ENCODE measurements at places on chromosomes 13 and 19.

- DNase-seq, result peak; percentile 24
These were observed 22.9 kb downstream of the PLEKHF1 start for GRCh38 chr19:29687897-29688728.

GRCh38 chr13:20435616-20436368 lies 89.9 kb downstream of the CRYL1 start:
- DNase-seq, result no peak

DNA sequence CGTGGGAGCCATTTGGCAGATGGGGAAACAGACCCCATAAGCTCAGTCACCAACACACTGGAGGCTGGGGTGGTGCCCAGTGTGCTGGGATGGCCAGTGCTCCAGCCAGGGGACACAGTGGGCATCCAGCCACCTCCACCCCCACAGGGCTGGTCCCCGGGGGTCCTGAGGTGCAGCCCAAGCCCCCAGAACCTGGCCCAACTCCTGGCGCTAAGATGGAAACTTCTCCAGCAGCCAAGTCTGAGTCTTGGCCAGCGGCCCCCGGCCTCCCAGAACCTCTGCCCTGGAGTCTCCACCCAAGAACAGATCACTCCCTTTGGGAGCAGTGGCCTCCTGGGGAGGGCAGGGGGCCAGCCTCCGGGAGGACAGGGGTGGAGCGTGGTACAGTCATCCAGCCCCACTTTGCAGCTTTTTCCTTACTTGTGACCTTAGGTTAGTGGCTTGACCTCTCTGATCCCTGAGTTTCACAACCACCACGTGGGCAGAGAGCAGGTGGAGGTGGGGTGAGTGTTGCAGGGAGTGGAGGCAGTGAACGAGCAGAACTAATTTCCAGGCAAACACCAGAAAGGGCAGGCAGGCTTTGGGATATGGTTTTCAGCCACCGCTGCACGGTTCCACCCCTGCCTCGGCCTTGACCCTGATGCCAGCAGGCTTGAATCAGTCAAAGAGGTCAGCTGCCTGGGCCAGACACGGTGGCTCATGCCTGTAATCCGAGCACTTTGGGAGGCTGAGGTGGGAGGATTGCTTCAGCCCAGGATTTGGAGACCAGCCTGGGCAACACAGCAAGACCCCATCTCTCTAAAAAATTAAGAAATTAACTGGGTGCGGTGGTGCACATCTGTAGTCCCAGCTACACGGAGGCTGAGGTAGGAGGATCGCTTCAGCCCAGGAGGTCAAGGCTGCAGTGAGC lies 4.3 kb upstream of the NRTN start:
- no peak for DNase-seq

GRCh38 chr13:50915565-50915964 lies 6.0 kb downstream of the RNASEH2B start:
- no peak for DNase-seq

GRCh38 chr13:36251526-36251925 lies 37.2 kb upstream of the SOHLH2 start:
- peak; percentile 7 for DNase-seq

DNA sequence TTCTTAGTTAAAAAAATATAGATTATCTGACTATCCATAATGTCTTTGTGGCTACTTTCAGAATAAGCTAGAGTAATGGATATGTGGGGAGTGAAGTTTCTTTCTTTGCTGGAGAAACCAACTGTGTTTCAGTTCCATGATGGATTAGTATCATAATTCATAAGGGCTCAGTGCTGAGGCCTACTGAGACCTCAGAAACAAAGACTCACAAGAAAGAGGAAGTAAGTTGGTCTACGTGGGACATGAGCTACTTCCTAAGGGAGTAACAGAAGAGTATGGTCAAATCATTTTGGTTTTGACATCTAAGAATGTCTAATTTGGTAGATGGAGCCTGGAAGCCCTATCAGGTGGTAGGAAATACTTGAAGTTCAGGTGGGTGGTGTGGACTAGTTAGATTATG lies 99.0 kb upstream of the HTR2A start:
- DNase-seq, result no peak

DNA sequence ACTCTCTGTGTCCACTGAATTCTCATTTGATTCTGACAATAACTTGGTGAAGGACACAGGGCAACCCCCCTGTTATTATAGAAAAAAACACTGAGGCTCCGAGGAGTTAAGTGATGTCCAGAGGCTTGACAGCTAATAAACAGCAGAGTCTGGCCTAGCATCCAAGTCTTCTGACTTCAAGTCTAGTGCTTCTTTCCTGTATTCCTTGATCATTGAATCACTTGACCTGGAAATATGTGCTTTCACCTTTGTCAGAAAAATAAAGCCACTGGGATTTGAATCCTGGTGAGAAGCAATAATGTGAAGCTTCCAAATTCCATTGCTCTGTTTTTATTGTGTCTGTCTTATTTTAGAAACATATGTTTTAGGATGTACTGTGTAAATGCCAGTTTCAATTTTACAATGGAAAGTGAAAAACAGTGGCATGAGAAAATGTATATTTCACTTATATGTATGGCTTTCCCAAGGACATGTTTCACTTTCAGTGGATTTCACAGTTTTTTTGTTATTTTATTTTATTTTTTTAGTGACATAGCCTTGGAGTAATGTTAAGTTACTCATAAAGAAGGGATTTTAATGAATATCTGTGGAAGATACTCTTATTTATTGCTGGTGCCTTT lies 190.2 kb downstream of the GPC6 start:
- DNase-seq, result no peak

DNA sequence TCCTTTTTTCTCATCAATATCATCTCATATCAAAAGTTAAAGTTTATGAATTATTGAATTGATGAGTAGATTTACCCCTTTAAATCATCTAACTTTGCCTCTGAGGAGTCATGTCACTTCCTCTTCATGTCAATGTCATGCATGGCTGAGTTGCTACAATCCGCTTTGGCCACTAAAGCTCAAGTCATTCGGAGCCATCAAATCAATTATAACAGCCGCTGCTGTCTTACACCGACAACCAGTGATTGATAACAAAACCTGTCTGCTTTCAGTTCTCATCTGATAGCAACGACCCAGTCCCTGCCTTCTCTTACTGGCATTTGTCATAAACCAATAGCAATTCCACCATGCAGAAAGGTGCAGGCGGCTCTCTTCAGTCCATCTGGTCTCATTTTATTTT lies 429.3 kb downstream of the DIAPH3 start:
- DNase-seq, result no peak

GRCh38 chr19:18604820-18605159 lies 1.8 kb downstream of the CRLF1 start:
- DNase-seq, result peak; percentile 2

- DNase-seq, result no peak
These were observed 12.1 kb upstream of the EHD2 start for GRCh38 chr19:47700934-47701716.

DNA sequence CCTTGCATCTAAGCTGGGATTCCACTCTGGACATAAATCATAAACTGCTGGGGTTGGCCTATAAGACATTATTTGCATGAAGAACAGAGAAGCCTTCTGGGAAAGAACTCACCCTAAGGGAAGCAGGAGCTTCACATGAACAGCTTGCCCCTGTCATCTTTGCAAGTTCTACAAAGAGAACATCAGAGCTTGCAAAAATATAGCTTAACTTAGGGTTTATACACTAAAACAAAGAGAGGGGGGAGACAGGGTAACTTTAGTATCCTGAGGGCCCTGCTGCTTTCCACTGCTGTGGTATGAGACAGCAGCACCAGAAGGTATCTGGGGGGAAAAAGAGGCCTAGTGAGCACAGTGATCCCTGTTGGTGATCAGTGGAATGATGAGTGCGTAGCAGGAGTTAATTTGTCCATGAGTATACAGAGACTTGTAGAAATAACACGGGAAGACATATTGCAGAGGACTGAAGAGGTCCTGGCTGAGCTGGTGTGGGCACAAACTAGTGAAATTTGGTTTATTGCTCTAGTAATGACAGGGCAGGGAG lies 116.1 kb upstream of the TSC22D1 start:
- DNase-seq, result no peak

DNA sequence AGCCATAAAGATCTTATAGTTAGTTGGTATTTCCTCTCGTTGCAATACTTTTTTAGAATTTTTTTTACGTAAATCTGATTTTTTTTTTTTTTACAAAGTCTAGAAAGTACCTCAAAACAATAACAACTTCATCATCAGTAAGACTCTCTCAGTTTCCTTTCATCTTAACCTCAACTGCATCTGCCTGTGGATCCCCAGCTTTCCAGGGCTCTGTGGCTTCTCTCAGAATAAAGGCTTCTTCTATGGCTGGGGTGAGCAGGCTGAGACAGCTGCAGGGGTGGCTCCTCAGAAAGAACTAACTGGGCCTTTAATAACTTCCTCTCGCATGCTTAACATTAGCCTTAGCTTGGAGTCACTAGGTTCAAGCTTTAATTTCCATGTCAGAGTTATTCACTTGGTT lies 4.2 kb downstream of the ZNF506 start:
- DNase-seq, result no peak
